KBM-7 (cell line): ENCODE measurements at places on chromosomes 11 and 22.

GRCh38 chr11:81005595-81005994 lies 1564.8 kb upstream of the TENM4 start:
- DNase-seq: no peak

DNA sequence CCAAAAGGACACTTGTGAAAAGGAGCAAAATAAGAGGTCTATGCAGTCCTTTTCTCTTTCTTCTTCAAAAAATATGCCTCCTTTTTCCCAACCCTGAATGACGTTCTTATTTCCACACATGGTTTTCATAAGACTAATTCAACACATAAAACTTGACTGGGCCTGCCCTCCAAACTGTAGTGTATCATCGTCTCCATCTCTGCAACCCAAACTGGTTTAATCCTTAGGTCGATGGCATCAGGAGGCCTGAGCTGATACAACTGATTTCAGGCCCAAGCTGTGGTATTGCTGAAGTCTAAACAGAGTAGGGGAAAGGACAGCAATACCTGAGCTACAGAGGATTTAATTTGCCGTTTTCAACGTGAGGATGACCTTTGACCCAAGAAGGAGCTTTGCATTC lies 130.0 kb upstream of the MTNR1B start:
- DNase-seq: no peak

GRCh38 chr11:86035164-86035563 lies 33.7 kb downstream of the PICALM start:
- no peak for DNase-seq

- peak; percentile 62 for DNase-seq
These were observed 5.3 kb downstream of the ADA2 start for GRCh38 chr22:17213976-17214375.

DNA sequence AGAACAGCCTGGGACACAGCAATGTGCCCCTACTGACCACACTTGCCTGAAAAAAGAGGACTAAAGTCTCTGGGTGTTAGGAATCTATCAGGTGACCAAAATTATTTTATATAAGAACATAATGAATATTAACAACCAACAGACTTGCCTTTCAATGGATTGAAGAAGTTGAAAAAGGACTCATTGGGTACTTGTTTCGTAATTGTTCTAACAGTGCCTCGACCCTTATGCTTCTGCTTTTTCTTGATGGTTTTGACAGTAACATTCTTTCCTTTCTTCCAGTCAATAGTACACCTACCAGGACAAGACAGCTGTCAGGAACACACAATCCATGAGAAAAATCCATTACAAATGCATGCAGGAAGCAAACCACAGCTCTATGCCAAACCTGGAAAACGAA lies 29.0 kb upstream of the PHLDA2 start:
- DNase-seq: no peak

DNA sequence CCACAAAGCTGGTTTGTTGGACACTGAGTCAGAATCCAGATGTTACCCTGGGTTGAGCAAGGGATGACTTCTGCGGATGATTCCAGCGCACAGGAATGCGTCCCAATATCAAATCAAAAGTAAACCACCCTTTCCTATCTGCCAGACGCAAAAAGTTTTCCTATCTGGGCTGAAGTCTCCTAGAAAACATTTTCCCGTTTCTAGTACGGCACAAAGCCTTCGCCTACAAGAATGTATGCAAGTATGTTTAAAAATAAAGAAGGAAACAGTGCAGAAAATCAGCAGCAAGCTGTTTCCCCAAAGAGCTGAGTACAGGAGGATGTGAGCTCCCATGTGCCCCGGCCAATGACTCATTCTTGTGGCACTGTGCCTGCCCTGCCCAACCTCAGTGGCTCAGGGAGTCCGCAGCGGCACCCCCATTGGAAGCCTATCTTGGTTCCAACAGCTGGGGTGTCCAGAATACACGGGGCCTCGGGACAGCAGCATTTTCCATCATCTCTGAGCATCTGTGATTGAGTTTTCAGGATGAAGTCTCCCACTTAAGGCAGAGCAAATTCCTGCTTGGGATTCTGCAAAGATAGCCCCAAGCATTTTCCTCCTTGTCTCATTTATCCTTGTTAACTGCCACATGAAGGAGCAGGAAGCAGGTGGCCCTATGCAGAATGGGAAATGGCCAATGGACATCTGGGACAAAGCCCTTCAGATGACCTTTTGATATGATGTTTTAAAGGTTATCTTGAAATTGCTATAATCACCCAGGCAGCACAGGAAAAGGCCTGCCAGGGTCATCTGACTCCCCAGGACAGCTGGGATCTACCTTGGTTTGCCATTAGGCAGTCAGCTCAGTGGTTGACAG lies 17.5 kb downstream of the KCNJ5 start:
- DNase-seq: no peak

- DNase-seq: no peak
These were observed 11.9 kb upstream of the TESMIN start for GRCh38 chr11:68763181-68763721.

DNA sequence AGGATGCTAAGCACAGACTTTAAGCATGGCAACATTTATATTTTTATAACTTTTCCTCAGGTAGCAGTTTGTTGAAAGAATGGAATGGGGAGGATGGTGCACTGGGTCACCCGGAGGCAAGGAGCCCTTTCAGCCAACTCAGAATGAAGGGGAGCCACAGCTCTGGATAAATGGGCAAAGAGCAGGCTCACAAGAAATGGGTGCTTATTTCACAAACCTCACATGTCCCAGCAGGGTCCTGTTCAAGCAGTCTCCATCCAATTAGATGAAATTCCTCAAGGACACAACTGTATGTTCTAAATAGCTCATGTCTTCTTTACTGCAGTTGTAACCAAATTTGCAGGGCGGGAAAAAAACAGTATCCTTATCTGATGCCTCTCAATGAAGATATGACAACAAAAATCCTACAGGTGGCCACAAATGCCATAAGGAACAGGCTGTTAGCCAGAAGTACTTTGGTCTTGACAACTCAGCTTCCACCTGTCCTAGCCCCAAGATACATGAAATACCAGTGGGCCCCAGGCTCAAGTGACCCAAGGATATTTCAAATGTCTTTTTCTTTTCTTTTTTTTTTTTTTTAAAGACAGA lies 48.2 kb downstream of the MAPK1 start:
- DNase-seq: no peak

DNA sequence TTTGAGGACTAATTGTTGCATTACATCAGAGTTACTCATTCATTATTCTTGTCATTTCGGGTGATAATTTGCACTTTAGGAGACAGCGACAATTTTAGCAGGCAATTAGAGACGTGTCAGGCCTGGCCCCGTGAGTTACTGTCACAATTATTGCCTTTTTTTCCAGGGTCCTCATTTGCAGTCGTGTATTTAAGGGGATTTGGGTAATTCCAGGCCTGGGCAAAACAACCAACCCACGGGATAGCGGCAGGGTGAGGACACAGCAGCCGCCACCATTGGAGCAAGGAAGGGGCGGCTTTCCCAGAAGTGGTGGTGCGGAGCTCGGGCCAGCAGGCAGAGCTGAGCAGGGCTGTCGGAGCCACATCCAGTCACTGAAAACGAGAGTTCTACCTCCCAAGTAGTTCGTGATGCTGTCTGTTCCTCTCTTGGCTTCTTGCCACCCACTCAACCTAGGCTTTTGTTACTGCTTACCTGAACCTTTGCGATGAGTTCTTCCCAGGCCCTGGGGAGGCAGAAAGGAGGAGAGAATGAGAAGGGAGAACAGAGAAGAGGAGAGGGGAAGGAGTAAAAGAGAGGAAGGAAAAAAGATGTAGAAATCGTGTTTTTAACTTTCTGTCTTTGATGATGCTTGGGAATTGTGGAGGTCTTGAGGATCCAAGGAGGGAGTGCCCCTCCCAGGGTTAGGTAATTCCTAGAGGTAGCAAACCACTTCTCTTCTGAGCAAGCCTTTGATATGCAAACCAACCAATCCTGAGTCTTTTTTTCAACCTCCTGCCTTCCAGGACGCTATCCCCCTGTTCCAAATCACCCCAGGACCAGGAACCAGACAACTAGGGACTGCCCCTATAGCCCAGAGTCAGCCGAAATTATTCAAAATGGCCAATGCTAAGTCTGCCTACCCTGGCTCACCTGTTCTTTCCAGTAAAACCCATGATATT lies 236.1 kb downstream of the MIAT start:
- no peak for DNase-seq

DNA sequence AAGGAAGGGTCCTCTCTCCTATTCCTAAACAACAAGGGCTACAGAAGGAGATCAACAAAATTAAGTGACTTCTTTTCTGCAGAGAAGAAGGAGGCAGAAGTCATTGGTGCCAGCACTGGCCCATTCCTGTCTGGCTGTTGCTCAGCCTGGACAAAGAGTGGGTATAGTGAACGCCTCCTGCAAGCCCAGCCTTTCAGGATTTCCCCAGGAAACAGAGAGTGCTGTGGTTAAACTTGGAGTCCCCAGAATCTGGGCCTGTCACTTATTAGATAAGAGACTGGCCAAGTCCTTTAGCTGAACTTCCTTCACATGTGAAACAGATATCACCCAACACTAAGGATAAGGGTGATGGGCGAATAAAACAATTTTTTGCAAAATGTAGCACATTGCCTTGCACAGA lies 10.9 kb downstream of the TST start:
- peak; percentile 31 for DNase-seq

DNA sequence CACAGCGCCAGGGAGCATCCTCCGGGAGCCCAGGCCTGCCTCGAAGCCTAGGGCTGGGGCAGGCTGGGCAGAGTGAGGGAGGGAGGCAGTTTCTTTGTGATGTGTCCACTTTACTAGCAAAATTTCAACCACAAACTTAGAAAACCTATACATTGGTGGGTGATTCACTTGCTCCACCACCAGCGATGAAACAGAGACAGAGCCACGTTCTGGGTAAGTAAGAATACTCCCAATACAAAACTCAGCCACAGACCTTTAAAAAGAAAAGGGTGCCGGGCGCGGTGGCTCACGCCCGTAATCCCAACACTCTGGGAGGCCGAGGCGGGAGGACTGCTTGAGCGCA lies 22.3 kb downstream of the CDKN1C start:
- no peak for DNase-seq

GRCh38 chr11:6911948-6912347 lies 8.9 kb upstream of the OR2D3 start:
- no peak for DNase-seq

DNA sequence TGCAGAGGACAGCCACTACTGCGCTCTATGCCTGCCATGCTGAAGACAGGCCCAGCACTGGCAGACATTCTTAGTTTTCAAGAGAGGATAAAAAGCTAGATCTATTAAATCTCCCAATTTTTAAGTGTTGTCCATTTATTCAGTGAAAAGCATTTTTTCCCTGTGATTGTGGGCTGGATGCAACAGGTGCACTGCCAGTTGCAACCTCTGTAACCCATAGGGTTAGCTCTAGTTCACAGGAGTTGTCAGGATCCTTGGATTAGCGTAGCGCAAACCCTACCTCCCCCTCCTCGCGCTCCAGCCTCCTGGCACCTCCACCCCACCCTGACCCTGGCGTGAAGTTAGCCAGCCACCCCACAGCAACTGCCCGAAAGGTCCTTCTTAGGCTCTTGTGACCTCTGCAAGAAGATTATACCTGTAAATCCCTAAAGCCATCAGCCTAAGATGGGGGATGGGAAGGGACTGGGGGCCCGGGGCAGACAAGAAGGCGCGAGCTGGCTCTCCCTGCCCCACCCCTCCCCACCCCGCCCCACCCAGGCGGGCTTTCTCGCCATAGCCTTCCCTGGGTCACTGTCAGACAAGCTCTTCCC lies 30.9 kb downstream of the EIF3F start:
- no peak for DNase-seq

GRCh38 chr11:8729837-8730696 lies 47.5 kb downstream of the RPL27A start:
- DNase-seq: no peak

GRCh38 chr11:122068141-122068540 lies 47.9 kb downstream of the BLID start:
- no peak for DNase-seq

- DNase-seq: no peak
These were observed 98.2 kb upstream of the BID start for GRCh38 chr22:17872471-17872870.

DNA sequence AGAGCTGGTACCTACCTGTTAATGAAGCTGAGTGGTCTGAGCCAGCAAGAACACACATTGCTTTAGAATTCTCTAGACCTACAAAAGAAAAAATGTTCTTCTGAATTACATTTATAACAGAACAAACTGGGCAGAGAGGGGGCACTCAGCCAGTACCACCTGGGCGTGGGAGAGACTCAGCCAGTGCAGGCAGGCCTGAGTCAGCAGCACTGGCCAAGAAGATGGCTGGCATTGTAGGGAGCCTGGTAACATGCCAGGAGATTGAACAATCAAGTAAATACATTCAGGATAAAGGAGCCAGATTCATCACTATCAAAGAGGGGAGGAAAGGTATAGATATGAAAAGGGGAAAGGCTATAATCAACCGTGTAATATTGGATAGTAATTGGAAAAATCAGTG lies 19.9 kb downstream of the SERGEF start:
- DNase-seq: no peak

- no peak for DNase-seq
These were observed 25.4 kb downstream of the TRIM44 start for GRCh38 chr11:35688023-35688422.

DNA sequence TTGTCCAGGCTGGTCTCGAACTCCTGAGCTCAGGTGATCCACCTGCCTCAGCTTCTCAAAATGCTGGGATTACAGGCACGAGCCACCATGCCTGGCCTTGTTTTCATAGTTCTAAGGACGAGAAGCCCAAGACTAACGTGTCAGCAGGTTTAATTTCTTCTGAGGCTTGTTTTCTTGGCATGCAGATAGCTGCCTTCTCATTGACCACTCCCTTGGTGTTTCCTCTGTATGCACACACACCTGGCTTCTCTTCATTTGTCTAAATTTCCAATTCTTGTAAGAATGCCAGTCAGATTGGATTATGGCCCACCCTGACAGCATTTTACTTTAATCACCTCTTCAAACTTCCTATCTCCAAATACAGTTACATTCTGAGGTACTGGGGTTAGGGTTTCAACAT lies 72.5 kb upstream of the CTSC start:
- no peak for DNase-seq

GRCh38 chr11:113419454-113420003 lies 31.9 kb downstream of the ANKK1 start:
- no peak for DNase-seq
